Neuronal stem cell (in vitro differentiated cells): ENCODE measurements at places on chromosomes 5 and 9.
A peak's percentile ranks its signal among the peaks of the same experiment; 100 is the strongest.

GRCh38 chr5:177405805-177406204 is 3.6 kb downstream of the F12 start:
- H3K4me1 ChIP-seq: peaks cover 21% of the 10 kb centered on the region
- DNase-seq: no peak
- H3K27ac ChIP-seq: no peak overlapping the region

- H3K27ac ChIP-seq: no peak overlapping the region
- H3K4me3 ChIP-seq: no peak overlapping the region
- DNase-seq: no peak
- no peaks in the 10 kb centered on the region for H3K27me3 ChIP-seq
- H3K4me1 ChIP-seq: no peaks in the 10 kb centered on the region
Observed at GRCh38 chr9:3629495-3629894, 103.7 kb upstream of the RFX3 start.

DNA sequence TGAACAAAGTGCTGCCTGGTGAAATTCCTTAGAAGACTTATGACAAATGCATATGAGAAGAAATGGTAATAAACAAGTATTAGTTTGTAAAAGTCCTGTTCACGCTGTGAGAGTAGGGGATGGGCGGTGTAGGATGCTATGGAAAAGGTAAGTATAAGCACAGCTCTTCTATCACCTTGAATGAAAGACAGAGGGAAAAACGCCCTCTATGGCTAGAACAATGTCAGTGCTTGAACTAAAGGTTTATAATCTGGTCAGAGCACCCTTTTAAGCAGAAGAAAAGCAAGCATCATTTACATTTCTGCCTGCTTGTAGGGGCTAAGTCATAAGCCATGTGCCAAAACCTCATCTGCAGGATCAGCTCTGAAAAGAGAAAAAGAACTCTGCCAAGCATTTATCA is 115.2 kb downstream of the LHFPL2 start:
- H3K27me3 ChIP-seq: no peaks in the 10 kb centered on the region
- no peak for DNase-seq
- H3K4me1 ChIP-seq: no peaks in the 10 kb centered on the region
- H3K4me3 ChIP-seq: no peak overlapping the region
- no peak overlapping the region for H3K27ac ChIP-seq
- no peaks in the 10 kb centered on the region for H3K36me3 ChIP-seq

- no peak overlapping the region for H3K27ac ChIP-seq
- no peak for DNase-seq
- H3K4me3 ChIP-seq: no peak overlapping the region
- no peaks in the 10 kb centered on the region for H3K4me1 ChIP-seq
Observed at GRCh38 chr5:58105836-58106235, 354.1 kb downstream of the PLK2 start.

DNA sequence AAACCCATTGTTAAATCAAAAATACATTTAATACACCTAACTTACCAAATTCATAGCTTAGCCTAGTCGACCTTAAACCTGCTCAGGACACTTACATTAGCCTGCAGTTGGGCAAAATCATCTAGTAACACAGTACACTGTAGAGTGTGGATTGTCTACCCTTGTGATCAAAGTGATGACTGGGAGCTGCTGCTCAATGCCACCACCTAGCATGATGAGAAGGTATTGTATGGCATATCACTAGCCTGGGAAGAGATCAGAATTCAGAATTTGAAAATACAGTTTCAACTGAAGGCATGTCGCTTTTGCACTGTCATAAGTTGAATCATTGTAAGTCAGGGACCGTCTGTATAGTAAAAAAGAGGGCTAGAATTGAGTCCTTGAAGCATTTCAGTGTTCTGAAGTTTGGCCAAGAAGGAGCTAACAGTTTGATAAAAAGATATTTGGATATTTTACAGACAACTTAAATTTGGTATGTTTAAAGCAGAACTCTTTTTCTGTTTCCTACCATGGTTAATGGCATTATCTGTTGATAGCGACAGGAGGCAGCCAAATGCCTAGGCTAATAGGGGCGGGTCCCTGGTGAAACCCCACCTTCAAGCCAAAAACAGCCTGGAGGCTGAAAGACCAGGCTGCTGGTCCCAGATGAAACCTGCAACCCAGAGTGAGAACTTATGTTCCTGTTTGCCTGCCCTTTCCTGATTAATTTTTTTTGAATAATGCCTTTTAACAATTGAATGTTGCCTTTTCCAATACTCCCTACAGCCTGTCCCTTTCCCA is 23.0 kb downstream of the SMIM15 start:
- no peaks in the 10 kb centered on the region for H3K27me3 ChIP-seq
- no peaks in the 10 kb centered on the region for H3K36me3 ChIP-seq

- no peak overlapping the region for H3K4me3 ChIP-seq
- no peak for DNase-seq
- H3K4me1 ChIP-seq: no peaks in the 10 kb centered on the region
- no peaks in the 10 kb centered on the region for H3K27me3 ChIP-seq
- no peak overlapping the region for H3K27ac ChIP-seq
Observed at GRCh38 chr9:37100741-37101140, 19.6 kb upstream of the ZCCHC7 start.

GRCh38 chr5:88854769-88855168 is 28.2 kb downstream of the MEF2C start:
- no peaks in the 10 kb centered on the region for H3K4me1 ChIP-seq
- no peak overlapping the region for H3K27ac ChIP-seq
- H3K36me3 ChIP-seq: no peaks in the 10 kb centered on the region
- H3K4me3 ChIP-seq: no peak overlapping the region

DNA sequence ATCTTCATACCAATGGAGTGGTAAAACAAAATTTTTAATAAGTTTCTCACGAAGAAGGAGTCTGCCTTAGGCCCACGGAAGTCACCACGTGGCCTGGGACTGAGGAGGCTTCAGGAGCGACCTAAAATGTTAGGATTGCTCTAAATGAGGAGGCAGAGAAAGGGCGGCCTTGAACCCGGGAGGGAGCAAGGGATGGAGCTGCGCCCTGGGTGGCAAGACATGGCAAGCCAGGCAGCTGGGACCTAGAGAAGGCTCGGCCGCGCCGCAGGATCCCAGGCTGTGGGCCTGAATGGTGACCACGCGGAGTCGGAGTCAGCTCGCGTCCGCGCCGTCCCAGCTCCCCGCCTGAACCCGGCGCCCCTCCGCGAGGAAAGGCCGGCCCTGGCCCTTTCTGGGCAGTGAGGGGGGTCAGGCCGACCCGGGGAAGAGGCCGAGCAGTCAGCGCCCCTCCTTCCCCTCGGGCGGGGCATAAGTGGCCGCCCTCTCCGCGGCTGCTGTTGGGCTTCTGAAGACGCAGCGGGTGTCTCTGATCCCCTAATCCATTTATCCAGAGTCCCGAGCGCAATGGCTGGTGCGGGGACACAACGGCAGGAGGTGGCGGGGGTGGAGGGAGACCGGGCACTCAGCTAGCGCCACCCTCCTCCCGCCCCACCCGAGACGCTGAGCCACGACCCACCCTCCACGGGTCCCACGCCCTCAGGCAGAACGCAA is 10.6 kb downstream of the IRX1 start:
- no peaks in the 10 kb centered on the region for H3K27me3 ChIP-seq
- H3K27ac ChIP-seq: no peak overlapping the region
- H3K4me1 ChIP-seq: peaks cover 7% of the 10 kb centered on the region

DNA sequence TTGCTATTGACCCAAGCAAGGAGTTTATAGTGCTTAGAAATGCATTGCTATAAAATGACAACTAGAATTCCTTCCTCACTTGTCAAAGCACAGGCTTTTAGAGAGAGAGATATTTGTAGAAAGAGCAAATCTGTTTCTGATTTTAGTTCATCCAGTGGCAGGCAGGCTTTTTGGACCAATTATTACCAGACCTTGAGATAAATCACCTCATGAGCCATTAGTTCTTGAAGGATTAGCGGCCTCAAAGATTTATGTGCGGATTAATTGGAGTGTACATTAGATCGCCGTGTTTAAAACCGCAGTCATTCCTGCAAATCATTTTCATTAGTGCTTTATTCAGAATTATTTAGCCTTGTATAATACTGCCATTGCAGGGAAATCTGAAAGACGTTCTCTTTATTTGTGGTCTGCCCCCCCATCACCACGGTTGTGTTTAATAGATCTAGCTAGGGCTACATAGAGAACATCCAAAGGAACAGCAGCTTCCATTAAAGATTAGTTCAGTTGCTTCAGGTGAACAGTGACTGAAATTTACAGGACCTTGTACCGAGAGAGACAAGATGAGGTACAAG is 28.8 kb upstream of the TJP2 start:
- H3K4me3 ChIP-seq: no peak overlapping the region
- H3K4me1 ChIP-seq: peaks cover 2% of the 10 kb centered on the region
- no peaks in the 10 kb centered on the region for H3K27me3 ChIP-seq
- H3K36me3 ChIP-seq: peaks cover 6% of the 10 kb centered on the region
- H3K27ac ChIP-seq: no peak overlapping the region

DNA sequence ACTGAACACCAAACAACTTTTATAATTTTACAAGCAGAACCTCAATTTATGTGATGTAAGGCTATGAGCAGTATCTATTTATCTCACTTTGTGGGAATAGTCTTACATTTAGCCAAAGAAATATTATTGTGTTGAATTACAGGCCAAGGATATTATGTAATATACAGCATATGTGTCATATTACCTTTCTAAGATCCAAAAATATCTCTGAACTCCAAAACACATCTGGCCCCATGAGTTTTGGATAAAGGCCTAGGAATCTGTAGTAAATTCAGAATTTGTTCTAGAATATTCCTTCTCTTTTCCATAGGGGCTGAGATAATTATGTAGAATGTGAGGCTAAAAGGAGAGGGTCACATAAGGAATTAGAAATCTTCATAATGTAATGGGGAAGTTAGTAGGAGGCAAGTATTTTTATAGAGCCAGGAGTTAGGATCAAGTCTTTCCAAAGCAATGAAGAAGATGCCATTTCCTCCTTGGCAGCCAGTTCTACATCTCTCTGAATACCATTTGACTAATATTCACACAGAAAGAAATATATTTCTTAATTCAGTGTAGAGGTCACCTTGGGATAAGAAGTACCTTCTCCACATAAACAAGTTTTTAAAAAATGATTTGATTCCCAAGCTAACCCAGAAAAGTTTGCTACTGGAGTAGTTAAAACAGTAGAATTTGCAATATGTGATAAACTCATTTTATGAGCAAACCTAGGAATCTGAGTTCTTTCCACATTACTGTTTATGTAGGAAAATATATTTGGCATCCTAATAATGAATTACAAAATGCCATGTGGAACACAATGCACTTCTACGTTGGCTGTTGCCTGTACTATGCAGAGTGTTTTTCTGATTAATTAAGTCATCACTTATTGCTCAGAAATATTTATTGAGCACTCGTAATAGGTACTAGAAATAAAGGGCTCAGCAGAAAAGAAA is 20.3 kb upstream of the GRAMD2B start:
- H3K27ac ChIP-seq: no peak overlapping the region
- no peaks in the 10 kb centered on the region for H3K36me3 ChIP-seq
- H3K27me3 ChIP-seq: no peaks in the 10 kb centered on the region

DNA sequence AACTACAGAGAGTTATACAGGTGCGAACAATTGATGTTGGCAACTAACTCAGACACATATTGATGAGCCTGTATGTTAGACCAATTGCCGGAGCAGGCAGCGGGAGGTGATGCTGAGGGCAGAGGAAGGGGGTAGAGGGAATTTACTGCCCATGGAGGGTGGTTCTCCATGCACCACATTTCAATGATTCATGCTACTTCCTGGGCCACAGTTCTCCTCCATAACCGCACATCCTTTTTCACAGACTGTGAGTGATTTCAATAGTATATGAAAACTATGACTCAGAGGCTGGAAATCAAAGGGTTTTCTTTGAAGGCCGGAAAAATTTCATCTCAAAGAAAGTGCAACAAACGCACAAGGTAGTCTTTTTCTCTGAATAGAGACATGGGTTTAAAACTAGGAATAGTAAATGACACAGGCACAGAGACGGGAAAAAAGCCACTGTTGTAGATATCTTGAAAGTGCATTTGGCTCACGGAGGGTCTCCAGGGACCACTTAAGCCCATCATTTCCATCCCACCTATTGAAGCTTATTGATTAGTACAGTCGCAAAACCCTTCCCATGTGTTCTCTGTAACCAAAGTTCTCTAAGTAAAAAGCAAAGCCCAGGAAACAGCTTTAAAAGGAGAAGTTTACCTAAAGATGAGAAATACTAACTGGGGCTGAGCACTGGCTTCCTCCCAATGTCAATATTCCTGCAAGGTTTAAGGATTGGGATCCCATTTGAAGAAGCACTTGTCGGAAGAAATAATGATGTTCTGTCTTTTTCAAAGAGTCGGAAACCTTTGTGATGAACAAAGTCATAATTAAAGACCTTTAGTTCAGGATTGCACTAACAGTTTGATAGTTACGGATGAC is 28.0 kb upstream of the ADAM19 start:
- H3K4me3 ChIP-seq: no peak overlapping the region
- no peaks in the 10 kb centered on the region for H3K36me3 ChIP-seq

- H3K27ac ChIP-seq: no peak overlapping the region
- no peak for DNase-seq
- no peaks in the 10 kb centered on the region for H3K27me3 ChIP-seq
- H3K4me1 ChIP-seq: no peaks in the 10 kb centered on the region
Observed at GRCh38 chr5:10448754-10449360, 7.2 kb downstream of the ROPN1L start.

DNA sequence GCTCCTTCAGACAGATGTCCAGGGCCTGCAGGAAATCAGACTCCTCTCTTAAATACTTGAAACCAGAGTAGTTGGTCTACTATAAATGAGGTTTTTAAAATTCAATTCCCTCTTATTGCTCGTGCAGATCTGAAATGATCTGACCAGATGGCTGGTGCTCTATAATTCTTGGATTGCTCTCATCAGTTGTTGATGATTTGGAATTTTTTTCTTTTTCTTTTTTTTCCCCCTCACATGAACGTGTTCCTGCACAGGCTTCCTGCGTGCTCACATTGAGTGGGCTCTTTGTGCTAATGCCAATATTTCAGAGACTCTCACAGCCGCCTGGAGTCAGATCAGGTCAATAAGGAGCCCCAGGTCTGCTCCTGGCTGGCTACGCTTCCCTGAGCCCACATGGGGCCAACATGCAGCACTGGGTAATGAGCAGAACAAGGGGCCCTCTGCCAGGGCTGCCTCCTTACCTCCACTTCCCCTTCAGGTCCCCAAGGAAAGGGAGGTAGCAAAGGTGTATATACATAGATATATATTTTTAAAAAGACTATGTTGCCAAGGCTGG is 82.0 kb downstream of the SIL1 start:
- peaks cover 25% of the 10 kb centered on the region for H3K36me3 ChIP-seq
- H3K4me1 ChIP-seq: no peaks in the 10 kb centered on the region
- no peak for DNase-seq
- H3K4me3 ChIP-seq: no peak overlapping the region
- H3K27me3 ChIP-seq: no peaks in the 10 kb centered on the region

- peak; percentile 29 for DNase-seq
- no peak overlapping the region for H3K27ac ChIP-seq
- no peaks in the 10 kb centered on the region for H3K27me3 ChIP-seq
Observed at GRCh38 chr5:4862500-4862899, 277.6 kb upstream of the ADAMTS16 start.

GRCh38 chr5:100615362-100615761 is 80.2 kb downstream of the FAM174A start:
- H3K27ac ChIP-seq: no peak overlapping the region
- H3K36me3 ChIP-seq: no peaks in the 10 kb centered on the region
- no peaks in the 10 kb centered on the region for H3K27me3 ChIP-seq
- H3K4me3 ChIP-seq: no peak overlapping the region

DNA sequence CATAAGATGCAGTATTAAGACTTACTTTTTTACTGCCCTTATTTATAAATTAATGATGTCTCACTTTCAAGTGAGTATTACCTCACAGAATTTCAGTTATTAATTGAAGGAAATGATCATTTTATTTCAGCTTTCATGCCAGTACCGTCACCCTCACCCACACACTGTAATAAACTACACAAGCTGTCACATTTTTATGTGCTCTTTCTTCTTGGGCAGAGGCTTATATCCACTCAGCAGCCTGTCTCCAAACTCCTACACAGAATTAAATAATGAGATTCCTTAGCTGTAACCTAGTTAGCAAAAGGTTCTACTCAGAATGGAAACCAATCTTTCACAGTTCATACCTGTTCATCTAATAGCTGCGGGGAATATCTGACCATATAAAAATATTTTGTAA is 1915.8 kb upstream of the CDH6 start:
- no peaks in the 10 kb centered on the region for H3K27me3 ChIP-seq
- no peak overlapping the region for H3K4me3 ChIP-seq
- no peak overlapping the region for H3K27ac ChIP-seq
- no peaks in the 10 kb centered on the region for H3K4me1 ChIP-seq
